NCI-H2227 treated with DMSO at 0.1 percent for 48 hours (cell line): ENCODE measurements at places on chromosomes 6 and 20.
A peak's percentile ranks its signal among the peaks of the same experiment; 100 is the strongest.

DNA sequence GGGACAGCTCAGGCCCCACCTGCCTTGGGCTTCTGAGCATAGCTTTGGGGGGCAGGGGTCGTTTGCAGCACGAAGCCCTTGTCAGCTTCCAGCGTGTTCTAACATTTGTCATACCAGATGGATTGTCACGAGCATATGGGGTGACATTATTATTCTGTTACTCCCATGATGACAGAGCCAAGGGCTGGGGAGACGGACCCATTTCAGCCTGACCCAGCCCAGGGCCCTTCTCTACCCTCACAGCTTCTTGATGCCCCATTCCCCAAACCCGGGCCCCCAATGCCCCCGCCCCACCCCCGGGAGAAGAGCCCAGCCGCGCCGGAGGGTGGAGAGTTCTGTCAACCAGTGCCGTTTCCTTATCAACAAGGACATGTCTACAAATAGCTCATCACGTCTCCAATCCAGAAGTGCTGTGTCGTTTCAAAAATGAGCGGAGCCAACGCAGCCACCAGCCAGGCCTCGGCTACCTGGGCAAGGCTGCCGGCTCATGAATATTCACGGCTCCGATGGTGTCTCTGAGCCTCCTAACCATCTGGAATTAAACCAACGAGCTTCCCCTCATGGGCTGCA is 9.6 kb upstream of the CHRNA4 start:
- no peak for DNase-seq

- no peak for DNase-seq
These were observed 232.5 kb upstream of the ZNF217 start for GRCh38 chr20:53826090-53826489.

DNA sequence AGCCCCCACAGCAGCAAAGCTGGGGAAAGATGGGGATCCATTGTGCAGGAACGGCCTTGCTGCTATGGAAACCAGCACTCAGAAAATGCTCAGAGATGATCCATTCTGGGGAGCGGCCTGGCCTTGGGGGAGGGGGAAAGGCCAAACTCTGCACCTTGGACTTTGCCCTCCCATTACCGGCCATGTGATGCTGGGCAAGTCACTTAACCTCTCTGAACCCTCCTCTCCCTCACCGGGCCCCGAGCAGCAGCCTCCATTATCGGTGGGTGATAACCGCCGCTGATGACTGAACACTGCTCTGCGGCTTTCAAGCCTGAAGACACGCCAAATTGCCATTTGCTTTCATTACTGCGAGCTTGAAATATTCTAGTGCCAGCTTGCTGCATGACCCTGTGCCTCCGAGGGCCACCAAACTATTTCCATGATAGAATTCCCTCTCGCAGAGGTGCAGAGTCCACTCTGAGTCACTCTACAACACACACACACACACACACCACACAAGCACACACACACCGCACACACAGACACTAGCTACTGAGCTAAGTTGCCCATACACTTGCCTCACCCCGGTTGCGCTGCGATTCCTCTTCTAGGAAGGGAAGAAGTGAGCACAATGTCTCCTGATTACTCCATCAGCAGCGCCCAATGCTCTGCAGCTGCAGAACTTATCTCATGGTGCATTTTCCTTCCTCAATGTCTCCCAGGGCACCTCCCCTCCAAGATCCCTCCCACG is 20.6 kb upstream of the SIRPA start:
- peak; percentile 16 for DNase-seq

GRCh38 chr6:107977283-107977682 is 19.3 kb upstream of the SEC63 start:
- peak; percentile 39 for DNase-seq

DNA sequence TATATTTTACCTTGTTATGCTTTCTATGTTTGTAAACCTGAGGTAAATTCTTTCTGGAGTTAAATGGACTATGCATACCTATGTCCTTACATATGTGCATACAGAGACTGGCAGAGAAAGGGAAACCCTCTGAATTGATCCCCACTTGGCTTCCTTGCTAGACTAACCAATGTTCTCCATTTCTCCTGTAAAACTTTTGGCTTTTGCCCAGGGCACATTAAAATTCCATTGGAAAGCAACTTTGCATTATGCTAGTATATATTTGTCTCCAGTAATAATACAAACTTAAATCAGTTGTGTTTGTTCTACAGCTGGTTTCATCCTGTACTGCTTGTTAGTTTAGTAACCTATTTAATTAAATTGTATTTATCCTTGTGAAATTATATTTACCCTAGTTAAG is 646.0 kb upstream of the MARCKS start:
- no peak for DNase-seq

DNA sequence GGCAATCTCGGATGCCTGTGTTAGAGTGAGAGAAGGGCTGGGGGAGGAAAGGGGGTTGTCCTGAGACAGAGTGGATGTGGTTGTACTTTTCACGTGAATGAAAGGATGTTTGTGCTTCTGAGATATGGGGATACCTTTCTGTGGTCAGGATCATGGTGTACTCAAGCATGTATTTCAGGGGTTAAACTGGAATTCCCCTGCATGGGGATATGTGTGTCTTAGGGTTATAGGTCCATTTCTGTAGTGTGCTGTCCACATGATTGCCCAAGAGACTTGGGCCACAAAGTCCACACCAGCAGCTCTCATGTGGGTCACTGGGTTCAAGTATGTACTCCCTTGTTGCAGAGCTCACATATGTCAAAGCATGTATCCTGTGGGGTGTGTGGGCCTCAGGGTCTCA is 10.5 kb downstream of the SYNGAP1 start:
- DNase-seq, result no peak

DNA sequence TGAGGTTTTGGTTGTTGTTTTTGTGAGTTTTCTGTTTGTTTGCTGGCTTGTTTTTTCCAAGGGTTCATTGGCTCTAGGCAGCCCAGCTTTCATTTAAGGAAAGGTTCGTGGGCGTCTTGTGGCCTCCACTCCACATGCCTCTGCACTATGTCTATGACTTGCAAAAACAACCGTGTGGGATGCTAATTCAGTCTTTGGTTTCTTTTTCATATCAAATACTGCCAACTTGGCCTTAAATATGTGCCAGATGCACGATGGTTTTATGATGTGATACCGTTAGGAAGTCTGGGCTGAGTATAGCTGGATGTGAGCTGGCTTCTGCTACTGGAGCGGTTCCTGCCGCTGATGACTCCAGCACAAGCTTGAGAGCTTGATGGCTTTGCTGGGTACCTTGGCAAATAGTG is 96.3 kb downstream of the BMP2 start:
- DNase-seq, result no peak

GRCh38 chr6:72389698-72390097 is 232.2 kb upstream of the KCNQ5 start:
- DNase-seq, result no peak

DNA sequence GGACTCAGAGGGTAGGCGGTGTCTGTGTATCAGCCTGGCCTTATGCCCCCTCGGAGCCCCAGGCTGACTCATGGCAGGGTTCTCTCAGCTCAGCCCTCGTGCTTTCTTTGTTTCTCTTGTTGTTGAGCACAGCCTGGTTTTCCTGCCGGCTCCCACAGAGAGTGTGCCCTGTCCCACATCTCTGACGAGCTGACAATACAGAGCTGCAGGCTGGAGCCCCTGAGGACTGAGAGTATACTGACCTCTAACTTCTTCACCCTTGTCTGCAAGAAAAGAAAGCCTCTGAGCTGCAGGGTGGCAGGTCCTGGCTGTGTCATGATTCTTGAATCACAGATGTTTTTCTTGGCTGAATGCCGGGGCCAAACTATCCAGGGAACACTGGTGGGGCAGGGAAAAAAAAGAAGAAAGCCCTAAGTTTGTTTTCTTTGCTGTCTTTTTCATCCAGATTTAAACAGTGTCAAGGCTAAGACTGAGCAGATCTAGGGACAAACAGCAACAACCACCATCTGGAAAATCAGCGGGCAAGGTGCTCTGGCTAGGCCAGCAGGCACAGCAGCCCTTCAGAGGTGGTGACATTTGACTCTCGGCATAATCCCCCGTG is 63.3 kb upstream of the ZNF133 start:
- DNase-seq, result no peak

DNA sequence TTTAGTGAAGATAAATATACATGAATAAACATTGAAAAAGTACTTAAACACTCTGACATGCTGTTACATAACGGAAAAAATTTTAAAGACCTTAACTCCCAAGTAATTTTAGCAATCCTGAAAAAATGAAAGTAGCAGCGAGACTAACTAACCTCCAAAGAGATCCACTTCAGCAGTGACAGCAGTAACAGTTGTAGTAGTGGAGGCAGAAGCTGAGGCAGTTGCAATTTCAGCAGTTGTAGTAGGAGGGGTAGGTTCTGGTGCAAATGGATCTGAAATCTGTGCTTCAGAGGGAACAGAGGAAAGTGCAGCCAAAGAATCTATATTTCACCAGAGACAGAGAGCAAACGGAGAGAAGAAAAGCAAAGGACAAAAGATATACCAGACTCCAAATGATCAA is 88.8 kb downstream of the PRSS35 start:
- no peak for DNase-seq

DNA sequence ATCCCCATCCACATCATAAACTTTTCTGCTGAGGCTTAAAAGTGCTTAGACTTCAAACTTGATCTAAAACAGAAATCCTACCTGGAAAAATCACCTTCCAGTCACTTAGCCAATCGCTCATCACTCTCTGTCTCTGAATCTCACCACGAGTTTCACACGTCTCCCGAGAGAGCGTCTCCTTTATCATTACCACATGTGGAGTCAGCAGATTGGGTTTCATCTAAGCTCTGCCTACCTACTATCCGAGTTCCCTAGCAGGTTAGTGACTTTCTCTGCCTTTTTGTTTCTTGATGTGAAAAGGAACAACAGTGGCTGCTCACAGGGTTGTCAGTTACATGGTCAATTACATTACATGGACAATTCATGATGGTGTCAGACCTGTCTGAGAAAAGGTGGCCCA is 286.2 kb downstream of the ESR1 start:
- DNase-seq, result no peak

DNA sequence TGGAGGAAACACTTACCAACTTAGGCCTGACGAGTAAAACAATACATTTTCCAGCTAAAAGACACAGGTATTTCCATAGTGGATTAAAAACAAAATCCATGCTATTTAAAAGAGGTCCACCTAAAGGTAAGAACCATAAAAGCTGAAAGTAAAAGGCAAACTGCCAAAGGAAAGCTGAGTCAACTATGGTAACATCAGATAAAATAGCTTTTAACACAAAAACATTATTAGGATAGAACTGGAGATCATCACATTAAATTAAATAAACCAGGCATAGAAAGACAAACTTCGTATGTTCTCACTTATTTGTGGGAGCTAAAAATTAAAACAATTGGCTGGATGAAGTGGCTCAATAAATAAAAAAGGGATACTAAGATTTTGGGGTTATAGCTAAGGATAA is 166.8 kb upstream of the SLC22A16 start:
- DNase-seq, result no peak

GRCh38 chr6:145809785-145810184 is 4.8 kb downstream of the FBXO30 start:
- no peak for DNase-seq

DNA sequence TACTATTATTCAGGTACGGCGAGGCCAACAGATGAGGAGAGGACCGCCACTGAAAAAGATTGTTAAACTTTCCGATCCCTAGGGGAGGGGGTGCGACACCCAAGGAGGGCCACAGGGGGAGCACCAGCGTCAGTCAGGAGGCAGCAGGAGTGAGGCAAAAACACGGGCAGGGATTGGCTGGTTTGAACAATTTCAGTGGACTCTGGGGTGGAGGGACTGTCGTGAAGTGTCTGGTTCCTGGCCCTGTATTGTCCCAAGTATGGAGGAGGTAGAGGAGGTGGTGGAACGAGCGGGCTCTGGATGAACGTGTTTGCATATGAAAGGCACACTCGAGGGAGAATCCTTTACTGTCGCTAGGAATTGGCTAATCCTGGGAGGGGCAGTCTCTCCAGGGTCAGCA is 32.5 kb upstream of the MCUR1 start:
- no peak for DNase-seq

GRCh38 chr20:36645998-36646397 is at the start of gene SLA2:
Gene SLA2, minus strand, starts transcription at chr20:36646196. Its CDS starts 4,861 bp downstream, at chr20:36641335.
- DNase-seq, result no peak

DNA sequence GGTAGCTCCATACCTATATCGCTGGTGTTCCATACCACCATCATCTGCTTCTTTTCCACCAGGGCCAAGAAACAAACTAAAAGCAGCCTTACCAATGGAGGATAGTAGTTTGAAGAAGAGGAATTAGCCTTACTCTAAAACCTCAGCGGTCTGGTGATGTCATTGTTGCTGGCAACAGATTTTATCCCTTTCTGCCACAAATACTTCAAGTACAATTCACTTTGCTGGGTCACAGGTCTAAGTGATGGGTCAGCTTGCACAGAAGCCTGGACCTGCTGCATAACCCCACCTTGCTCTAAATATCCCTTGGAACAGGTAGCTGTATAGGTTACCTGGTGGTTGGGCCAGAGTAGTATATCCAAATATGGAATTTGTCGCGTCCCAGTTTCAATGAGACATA is 53.2 kb upstream of the THEMIS start:
- DNase-seq, result no peak

- DNase-seq, result no peak
These were observed 66.3 kb downstream of the SLX4IP start for GRCh38 chr20:10501402-10501801.

DNA sequence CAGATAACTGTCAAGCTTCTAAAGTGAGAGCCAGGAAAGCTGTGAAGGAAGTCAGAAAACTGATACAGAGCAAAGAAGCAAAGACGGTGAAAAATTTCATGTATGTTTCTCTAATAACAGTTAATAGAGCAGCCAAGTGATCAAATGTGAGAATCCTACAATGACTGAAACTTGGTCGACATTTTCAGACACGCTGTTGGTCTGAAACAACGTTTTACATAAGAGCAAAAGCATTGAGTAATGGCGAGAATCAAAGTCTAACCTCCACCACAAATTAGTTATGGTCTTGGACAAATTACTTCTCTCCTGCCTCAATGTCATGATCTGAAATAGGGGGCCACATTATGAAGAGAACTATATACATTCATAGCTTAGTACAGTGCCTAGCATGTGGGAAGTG is 3.3 kb downstream of the MKKS start:
- DNase-seq, result no peak

GRCh38 chr20:59837623-59838394 is 95.6 kb downstream of the SYCP2 start:
- DNase-seq, result no peak

- DNase-seq, result no peak
These were observed 113.5 kb downstream of the CDYL start for GRCh38 chr6:4889701-4890100.

DNA sequence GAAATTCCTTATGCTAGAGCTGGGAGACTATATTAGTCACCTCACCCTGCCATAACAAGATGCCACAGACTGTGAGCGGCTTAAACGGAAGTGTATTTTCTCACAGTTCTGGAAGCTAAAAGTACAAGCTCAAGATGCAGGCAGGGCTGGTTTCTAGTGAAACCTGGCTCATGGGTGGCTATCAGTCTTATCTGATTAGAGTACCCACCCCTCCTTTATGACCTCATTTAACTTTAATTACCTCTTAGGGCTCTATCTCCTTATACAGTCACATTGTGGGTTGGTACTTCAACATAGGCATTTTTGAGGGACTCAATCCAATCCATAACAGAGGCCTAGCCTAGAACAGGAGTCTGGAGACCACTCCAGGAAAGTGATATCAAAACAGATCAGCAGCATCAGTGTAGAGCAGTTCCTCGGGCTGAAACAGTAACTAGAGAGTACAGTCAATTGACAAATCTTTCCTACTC is 2.3 kb upstream of the SNRNP48 start:
- no peak for DNase-seq
